Karpas-422 (cell line): ENCODE measurements at places on chromosomes 16 and 17. TPM values are rescaled to one million over a fixed set of nuclear protein-coding genes. Genes with fewer than 3 reads are reported as not detected.

DNA sequence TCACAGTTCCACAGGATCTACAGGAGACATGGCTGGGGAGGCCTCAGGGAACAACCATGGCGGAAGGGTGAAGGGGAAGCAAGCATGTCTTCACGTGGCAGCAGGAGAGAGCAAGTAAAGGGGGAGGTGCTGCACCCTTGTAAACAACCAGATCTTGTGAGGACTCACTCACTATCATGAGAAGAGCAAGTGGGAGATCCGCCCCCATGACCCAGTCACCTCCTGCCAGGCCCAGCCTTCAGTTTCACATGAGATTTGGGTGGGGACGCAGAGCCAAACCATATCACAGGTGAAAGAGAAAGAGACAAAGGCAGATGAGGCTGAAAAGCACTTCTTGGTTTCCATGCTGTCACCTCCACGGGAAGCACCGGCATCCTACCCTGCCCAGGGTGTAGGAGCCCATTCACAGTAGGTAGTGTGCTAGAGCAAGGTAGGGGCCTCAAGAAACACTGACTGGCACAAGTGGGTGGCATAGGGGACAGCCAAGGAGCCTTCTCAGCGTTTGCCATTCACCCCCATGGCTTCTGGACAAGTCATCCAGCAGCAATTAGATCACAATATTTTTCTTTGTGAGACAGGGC, 6.6 kb downstream of the NARF start:
- no peak for DNase-seq

- DNase-seq = no peak
Measured at GRCh38 chr17:34756637-34757021, 177.2 kb downstream of the TMEM132E start.

GRCh38 chr17:65055280-65055707, 1.2 kb downstream of the GNA13 start:
- no peak for DNase-seq

GRCh38 chr17:79164913-79165695, 90.5 kb downstream of the ENGASE start:
- DNase-seq = no peak

- no peak for DNase-seq
Measured at GRCh38 chr17:62906881-62907280, 59.2 kb upstream of the TANC2 start.

DNA sequence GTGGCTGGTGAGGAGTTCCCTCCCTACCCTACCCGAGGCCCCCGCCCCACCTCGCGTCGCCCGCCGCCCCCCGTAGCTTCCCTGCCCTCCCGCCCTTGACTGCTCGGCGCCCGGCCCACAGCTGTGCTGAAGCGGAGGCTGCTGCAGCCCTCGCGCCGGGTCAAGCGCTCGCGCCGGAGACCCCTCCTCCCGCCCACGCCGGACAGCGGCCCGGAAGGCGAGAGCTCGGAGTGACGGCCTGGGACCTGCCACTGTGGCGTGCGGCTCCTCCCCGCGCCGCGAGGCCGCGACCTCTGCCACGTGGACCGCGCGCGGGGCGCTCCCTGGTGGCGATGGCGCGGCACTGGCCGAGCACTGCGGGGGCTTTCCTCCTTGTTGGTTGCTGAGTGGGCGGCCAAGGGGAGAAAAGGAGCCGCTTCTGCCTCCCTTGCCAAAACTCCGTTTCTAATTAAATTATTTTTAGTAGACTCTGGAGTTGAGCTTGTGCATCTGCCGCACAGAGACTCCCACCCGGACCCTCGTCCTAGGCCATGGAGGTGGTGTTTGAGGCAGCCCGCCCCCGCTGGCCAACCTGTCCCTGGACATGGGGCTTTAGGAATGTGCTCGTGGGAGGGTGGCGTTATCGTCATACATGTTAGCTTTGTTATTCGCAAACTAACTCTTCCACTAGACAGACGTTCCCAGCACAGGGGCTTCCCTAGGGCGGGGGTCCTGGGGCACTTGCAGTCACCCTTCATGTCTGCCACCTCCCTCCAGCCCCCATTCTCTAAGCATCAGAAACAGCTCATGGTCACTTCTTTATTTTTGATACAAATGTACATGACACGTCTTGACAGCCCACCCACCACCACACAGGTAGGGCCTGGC, 4.4 kb downstream of the TP53I13 start:
- DNase-seq = no peak

Gene PSKH1
- total RNA-seq = 7.2 and 14.2 TPM in 2 replicates

Gene ACE
- total RNA-seq = 6.7 and 13.9 TPM in 2 replicates

- DNase-seq = no peak
Measured at GRCh38 chr17:15145621-15146020, 119.5 kb downstream of the PMP22 start.
